Stimulated activated naive B cell treated with anti-CD40 and anti-IgM and Interleukin-4, amounts not matched to agents 10 μg/mL and 1 μg/mL and 100 μg/mL, for 72 hours (primary cell): ENCODE measurements at places on chromosomes 7 and 10.
A peak's percentile ranks its signal among the peaks of the same experiment; 100 is the strongest.

DNA sequence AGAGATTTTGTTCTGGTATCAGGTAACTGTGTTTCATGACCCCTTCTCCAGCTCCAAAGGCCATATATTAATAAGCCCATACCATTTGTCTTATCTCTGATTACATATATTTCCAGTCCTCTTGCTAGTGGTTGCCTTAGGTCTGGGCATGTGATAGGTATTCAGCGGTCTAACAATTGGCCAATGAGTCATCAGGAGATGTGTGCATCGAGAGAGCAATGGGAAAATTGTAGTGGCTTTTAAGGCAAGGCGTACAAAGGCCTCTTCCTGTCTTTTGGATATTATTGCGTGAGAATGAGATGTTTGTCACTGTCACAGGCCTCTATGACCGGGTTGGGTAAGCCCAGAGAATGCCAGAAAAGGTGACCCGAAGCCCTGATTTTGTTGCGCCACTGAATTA, 38.6 kb upstream of the SFRP5 start:
- H3K4me3 ChIP-seq = no peak overlapping the region
- H3K27me3 ChIP-seq = peaks cover 17% of the 10 kb centered on the region
- H3K36me3 ChIP-seq = no peaks in the 10 kb centered on the region

GRCh38 chr10:69320521-69320920, 42.2 kb downstream of the HK1 start:
- H3K27ac ChIP-seq = no peak overlapping the region
- H3K36me3 ChIP-seq = no peaks in the 10 kb centered on the region
- peak overlapping the region; percentile 99 for H3K4me3 ChIP-seq
- H3K27me3 ChIP-seq = no peaks in the 10 kb centered on the region

DNA sequence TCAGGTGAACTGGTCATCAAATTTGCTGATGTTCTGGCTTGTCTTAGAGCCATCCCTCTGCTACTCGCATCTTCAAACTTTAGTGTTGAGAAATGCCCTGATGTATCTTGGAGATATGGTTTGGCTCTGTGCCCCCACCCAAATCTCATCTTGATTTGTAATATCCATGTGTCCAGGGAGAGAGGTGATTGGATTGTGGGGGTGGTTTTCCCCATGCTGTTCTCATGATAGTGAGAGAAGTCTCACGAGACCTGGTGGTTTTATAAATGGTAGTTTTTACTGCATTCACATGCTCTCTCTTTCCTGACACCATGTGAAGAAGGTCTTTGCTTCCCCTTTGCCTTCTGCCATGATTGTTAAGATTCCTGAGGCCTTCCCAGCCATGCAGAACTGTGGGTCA, 74.0 kb upstream of the AFAP1L2 start:
- no peaks in the 10 kb centered on the region for H3K27me3 ChIP-seq
- H3K4me3 ChIP-seq = no peak overlapping the region
- no peak for DNase-seq
- peaks cover 12% of the 10 kb centered on the region for H3K36me3 ChIP-seq
- H3K27ac ChIP-seq = no peak overlapping the region

GRCh38 chr10:102799691-102800471, 37.3 kb downstream of the CYP17A1 start:
- peaks cover 35% of the 10 kb centered on the region for H3K4me1 ChIP-seq
- H3K27ac ChIP-seq = peak overlapping the region; percentile 14
- DNase-seq = no peak
- H3K27me3 ChIP-seq = no peaks in the 10 kb centered on the region
- H3K36me3 ChIP-seq = peaks cover 34% of the 10 kb centered on the region

- peaks cover 2% of the 10 kb centered on the region for H3K36me3 ChIP-seq
- H3K4me3 ChIP-seq = peak overlapping the region; percentile 69
- no peaks in the 10 kb centered on the region for H3K27me3 ChIP-seq
Observed at GRCh38 chr10:103678178-103678526, 177.2 kb downstream of the SH3PXD2A start.

DNA sequence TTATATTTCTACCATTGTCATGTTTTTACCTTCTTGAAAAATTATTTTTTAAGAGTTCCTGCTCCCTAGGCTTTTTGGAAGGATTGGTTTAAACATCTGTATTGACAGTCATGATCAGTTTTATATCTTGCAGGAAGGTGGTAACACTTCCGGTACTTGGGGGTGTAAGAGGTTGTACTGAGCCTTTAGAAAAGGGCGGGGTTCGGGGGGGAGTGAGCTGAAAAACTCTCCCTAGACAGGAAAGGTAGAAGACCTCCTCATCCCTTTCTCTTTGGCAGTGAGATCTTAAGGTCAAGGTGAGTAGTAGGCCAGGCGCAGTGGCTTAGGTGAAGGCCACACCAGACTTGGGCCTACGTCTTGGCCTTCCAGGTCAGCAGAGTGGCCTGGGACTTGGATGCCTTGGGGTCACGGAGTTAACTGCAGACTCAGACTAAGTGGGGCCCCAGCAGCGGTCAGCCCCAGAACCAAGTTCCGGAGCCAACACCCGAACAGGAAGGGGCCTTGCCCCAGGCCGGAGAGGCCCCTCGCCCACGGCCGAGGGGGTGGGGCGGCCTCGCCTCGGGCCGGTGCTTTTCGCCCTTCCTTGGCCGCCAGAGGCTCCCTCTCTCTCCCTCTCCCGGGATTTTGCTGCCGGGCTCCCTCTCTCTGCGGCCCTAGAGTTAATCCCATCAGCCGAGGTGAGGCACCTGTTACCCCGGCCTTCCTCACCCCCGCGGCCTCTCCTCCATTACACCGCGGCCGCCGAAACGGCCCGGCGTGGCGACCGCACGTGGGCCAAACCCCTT, at the start of gene PPP1R9A:
Gene PPP1R9A (plus strand): TSS at position 569 of the 785 bp plus-strand sequence. CDS start 2,520 bp downstream, outside the sequence.
- peak; percentile 14 for DNase-seq
- H3K4me3 ChIP-seq = peak within 1 kb of the TSS; percentile 87
- H3K27me3 ChIP-seq = peaks cover 30% of the 10 kb centered on the region
- peaks cover 16% of the 10 kb centered on the region for H3K4me1 ChIP-seq

- peaks cover 10% of the 10 kb centered on the region for H3K4me1 ChIP-seq
- H3K27me3 ChIP-seq = no peaks in the 10 kb centered on the region
- H3K27ac ChIP-seq = peak overlapping the region; percentile 70
- no peak for DNase-seq
- peaks cover 27% of the 10 kb centered on the region for H3K36me3 ChIP-seq
Observed at GRCh38 chr7:1993776-1994740, 238.7 kb downstream of the MAD1L1 start.

DNA sequence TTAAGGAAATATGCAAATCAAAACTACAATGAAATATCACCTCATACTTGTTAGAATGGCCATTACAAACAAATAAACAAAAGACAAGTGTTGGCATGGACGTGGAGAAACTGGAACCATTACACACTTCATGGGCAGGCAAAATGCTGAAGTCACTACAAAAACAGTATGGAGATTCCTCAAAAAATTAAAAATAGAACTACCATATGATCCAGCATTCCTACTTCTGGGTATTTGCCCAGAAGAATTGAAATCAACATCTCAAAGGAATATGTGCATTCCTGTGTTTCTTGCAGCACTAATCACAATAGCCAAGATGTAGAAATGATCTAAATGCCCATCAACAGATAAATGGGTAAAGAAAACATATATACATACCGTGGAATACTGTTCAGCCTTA, 83.6 kb downstream of the NRCAM start:
- H3K27me3 ChIP-seq = peaks cover 29% of the 10 kb centered on the region
- no peak for DNase-seq
- H3K4me1 ChIP-seq = peaks cover 1% of the 10 kb centered on the region
- no peak overlapping the region for H3K27ac ChIP-seq

DNA sequence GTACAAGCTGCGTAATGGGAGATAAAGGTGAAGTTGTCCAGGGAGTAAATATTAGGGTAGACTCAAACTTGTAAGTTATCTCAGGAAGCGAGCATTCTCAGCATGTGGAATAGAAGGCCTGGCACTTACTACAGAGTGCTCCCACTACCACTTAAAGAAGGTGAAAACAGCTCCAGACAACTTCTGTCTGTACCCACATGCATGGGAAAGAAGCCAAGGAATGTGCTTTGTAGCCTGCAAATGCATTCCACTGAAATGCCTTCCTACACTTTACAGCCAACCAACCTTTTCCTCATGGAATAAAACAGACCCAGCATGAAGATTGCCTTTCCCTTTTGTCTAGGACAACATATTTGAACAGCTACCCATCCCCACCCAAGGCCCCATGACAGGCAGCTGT, 45.4 kb upstream of the NPSR1 start:
- no peaks in the 10 kb centered on the region for H3K4me1 ChIP-seq
- H3K4me3 ChIP-seq = no peak overlapping the region
- no peaks in the 10 kb centered on the region for H3K27me3 ChIP-seq
- no peaks in the 10 kb centered on the region for H3K36me3 ChIP-seq
- DNase-seq = no peak

DNA sequence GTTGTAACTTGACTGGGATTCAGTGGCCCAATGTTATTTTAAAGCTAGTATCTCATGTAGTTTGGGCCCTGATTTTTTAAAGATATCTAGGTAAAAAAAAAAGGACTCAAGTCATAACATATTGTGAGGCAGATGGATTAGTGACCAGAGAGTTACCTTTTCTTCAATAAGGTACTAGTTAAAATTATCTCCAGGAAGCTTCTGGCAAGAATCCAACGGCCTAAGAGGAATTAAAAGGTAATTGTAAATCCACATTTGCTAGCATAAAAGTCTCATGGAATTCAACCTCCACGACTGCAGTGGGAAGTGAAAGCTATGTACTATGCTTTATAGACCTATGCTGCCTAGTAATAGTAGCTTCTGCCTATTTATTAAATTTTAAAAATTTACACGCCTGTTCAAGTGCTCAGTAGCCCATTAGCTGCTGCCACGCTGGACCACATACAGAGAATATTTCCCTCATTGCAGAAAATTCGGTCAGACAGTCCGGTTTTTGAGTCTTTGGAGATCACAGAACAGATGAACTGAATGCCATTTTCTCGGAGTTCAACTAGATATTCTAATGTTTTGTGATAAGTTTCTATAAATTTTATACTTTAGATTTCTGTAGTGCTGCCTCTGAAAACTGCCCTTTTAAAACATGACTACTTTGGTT, 118.4 kb downstream of the NSUN6 start:
- no peak for DNase-seq
- no peaks in the 10 kb centered on the region for H3K4me1 ChIP-seq
- no peak overlapping the region for H3K4me3 ChIP-seq
- peaks cover 39% of the 10 kb centered on the region for H3K36me3 ChIP-seq
- no peaks in the 10 kb centered on the region for H3K27me3 ChIP-seq
- H3K27ac ChIP-seq = no peak overlapping the region

DNA sequence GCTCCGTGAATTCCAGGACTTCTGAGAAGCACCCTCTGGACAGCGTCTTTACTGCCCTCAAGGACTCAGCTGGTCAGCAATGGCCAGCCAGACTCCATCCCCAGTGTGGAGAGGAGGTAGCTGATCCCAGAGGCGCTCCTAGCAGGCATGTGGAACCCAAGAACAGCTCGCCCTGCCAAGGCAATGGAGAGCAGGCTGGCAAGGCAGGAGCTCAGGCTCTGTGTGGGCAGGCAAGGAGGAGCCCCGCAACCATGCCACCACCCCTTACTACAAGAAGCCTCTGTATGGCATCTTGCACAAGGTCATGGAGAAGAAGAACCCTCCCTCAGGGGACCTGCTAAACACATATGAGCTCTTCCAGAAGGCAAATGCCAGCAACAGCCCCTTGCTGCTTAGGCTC, 34.4 kb upstream of the SGMS1 start:
- DNase-seq = no peak
- H3K36me3 ChIP-seq = no peaks in the 10 kb centered on the region
- H3K27ac ChIP-seq = no peak overlapping the region
- H3K4me3 ChIP-seq = no peak overlapping the region
- no peaks in the 10 kb centered on the region for H3K27me3 ChIP-seq
- H3K4me1 ChIP-seq = peaks cover 25% of the 10 kb centered on the region

DNA sequence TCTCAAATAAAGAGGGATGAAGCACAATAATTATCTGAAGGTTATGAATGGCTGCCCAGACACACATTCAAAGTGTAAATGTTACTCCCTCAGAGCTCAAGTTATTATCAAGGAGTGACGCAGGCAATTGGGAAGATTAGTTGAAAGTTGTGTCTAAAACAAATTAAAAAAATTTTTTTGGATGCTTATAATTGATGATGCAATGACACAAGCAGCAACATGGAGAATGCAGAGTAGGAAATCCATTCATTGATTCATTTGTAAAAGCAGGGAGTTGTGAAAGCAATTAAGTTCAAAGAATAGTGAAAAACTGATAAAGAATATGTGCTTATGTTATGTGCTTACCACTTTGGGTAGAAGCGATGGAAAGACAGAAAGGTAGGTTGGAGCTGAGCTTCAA, 120.4 kb downstream of the CDK6 start:
- no peak overlapping the region for H3K27ac ChIP-seq
- peaks cover 22% of the 10 kb centered on the region for H3K4me1 ChIP-seq
- DNase-seq = no peak
- H3K36me3 ChIP-seq = peaks cover 24% of the 10 kb centered on the region
- H3K27me3 ChIP-seq = no peaks in the 10 kb centered on the region

DNA sequence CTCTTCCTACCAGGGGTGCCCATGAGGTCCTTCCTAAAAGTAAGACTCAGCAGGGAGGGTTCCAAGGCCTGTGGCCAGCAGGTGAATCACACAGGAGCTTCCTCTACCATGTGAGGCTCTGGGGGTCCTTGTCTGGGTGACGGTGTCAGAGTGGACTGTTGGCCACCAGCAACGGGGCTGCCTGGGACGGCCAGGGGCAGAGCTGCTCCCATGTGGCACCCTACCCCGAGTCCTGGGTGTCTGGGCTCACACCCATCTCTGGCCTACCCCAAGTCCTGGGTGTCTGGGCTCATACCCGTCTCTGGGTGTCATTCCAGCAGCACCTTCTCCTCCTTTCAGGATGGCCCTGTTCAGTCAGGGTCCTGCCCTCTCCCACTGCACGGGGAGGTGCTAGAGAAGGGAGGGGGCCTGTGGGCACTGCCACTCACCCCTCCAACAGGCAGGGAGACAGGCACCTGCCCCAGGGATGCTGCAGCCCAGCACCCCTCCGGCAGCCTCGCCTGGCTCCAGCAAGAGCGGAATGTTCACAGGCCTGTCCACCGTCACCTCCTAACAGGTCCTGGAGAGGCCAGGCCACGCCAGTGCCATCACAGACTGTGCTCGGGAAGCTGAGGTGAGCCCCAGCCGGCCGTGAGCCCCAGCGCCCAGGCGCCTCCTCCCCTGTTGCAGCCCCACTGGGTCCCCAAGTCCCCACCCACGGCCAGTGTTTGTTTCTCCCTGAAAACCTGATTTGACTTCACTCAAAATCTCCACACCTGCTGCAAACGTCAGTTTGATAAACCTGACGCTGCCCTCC, 143.7 kb downstream of the PTPRN2 start:
- no peak for DNase-seq
- no peaks in the 10 kb centered on the region for H3K27me3 ChIP-seq
- H3K36me3 ChIP-seq = no peaks in the 10 kb centered on the region

DNA sequence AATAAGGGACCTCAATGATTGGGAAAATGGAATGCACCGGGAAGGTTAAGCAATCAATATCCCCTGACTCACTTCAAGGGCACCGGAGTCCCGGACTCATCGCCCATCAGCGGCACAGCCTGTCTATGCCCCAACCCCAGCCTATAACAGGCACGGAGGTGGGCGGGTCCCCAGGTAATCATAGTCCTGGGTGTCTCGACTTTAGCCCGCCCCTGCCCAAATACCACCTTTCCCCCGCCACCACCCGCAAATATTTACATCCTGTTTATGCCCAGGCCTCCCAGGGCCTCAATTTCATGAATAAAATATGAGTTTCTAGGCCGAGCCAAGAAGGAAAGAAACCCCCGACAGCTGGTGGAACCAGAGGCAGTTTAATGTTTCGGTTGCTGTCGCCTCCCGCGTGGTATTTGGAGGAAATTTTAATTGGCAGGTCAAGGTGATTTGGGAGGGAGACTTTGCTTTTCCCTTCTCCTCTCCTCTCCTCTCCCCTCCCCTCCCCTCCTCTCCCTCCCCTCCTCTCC, 15.6 kb upstream of the RFC2 start:
- H3K4me3 ChIP-seq = peak overlapping the region; percentile 84
- DNase-seq = peak; percentile 48
- no peak overlapping the region for H3K27ac ChIP-seq
- H3K4me1 ChIP-seq = peaks cover 49% of the 10 kb centered on the region
